ENCODE measurements at places on chromosomes 16 and 17. TPM values are rescaled to one million over a fixed set of nuclear protein-coding genes. Genes with fewer than 3 reads are reported as not detected.

The NOG gene
- 0.22 TPM for total RNA-seq

The ACSM5 gene
- 68.9 TPM for total RNA-seq

The CLEC18C gene
- total RNA-seq, result not detected

The MGAT5B gene
- total RNA-seq, result not detected

The CACNA1H gene
- total RNA-seq, result 13.9 TPM

The PLD6 gene
- total RNA-seq, result 4.0 TPM

The SLC5A10 gene
- not detected for total RNA-seq

The SBK1 gene
- 0.22 TPM for total RNA-seq

The NECAB2 gene
- total RNA-seq, result not detected

The KRTAP4-2 gene
- not detected for total RNA-seq

The KRTAP9-2 gene
- total RNA-seq, result not detected

The MT3 gene
- total RNA-seq, result not detected

The ADAMTS18 gene
- 4.0 TPM for total RNA-seq

The RHBDF2 gene
- total RNA-seq, result 35.9 TPM

The QPRT gene
- total RNA-seq, result 1.5 TPM

The HCRT gene
- total RNA-seq, result not detected

The PMP22 gene
- 353 TPM for total RNA-seq

The CES4A gene
- total RNA-seq, result 25.2 TPM

The SNX20 gene
- total RNA-seq, result 3.6 TPM

The KRT12 gene
- total RNA-seq, result 1.2 TPM

The OTOP2 gene
- not detected for total RNA-seq

The CYGB gene
- total RNA-seq, result 29.9 TPM

The TMED6 gene
- 1.3 TPM for total RNA-seq

The GNG13 gene
- total RNA-seq, result not detected

The LRRC46 gene
- not detected for total RNA-seq

The GHDC gene
- total RNA-seq, result 43.5 TPM

The MMP2 gene
- 277 TPM for total RNA-seq

The PRAC1 gene
- not detected for total RNA-seq

The ZFHX3 gene
- total RNA-seq, result 19.7 TPM

The TLCD1 gene
- not detected for total RNA-seq

Data from subcutaneous adipose tissue (tissue), 4 donors.